Common myeloid progenitor, CD34-positive (primary cell): ENCODE measurements at places on chromosomes 4 and X.

GRCh38 chr4:8704632-8705031 is 112.1 kb downstream of the CPZ start:
- no peak for DNase-seq

GRCh38 chr4:186820391-186820891 is 96.8 kb upstream of the FAT1 start:
- DNase-seq, result no peak

- no peak for DNase-seq
These were observed 501.2 kb upstream of the INTU start for GRCh38 chr4:127131527-127131926.

- no peak for DNase-seq
These were observed 273.9 kb downstream of the TLL1 start for GRCh38 chr4:166146806-166147540.

DNA sequence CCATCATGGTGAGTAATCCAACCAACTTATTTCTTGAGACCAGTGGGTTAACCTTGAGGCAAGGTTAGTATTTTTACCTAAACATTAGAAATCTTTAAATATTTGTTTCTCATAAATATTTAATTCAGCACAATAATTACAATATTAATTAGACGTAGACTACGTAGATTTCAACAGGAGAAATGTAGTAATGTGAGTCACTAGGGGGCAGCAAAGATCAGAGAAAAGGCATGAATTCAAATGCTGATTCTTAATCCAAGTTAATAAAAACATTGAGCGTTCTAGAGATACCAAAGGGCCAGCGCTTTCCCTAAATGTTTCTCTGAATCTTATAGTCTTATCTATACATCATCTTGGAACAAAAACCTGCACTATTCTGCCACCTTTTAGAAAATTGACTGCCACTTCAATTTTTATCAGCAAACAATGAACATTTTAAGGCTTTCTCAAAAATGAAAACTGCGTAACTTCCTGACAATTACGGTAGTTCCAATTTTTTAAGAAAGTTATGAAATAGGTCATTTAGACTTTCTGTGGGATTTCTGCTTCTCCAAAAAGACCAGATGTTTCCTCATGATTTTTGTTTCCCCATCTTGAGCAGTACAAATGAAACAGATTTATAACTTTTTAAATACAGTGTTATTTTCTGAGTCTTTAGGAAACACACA is 180.7 kb downstream of the GASK1B start:
- DNase-seq, result peak; percentile 92

- DNase-seq, result no peak
These were observed 599.1 kb upstream of the GRIA3 start for GRCh38 chrX:122584981-122585380.

DNA sequence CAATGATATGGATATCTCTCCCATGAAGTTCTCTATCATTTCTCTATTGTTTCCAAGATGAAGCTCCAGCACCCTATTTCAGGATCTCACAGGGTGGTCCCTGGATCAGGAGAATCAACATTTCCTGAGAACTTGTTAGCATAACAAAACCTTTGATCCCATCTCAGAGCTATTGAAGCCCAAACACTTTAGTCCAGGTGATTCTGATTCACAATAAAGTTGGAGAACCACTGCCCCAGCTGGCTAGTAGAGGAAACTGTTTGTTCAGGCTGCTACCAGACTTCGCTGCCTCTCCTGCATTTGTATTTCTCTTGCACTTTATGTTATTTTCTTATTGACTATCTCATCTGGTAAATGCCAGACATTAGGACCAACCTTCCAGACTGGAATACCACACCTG is 65.4 kb downstream of the CEP44 start:
- DNase-seq, result no peak

DNA sequence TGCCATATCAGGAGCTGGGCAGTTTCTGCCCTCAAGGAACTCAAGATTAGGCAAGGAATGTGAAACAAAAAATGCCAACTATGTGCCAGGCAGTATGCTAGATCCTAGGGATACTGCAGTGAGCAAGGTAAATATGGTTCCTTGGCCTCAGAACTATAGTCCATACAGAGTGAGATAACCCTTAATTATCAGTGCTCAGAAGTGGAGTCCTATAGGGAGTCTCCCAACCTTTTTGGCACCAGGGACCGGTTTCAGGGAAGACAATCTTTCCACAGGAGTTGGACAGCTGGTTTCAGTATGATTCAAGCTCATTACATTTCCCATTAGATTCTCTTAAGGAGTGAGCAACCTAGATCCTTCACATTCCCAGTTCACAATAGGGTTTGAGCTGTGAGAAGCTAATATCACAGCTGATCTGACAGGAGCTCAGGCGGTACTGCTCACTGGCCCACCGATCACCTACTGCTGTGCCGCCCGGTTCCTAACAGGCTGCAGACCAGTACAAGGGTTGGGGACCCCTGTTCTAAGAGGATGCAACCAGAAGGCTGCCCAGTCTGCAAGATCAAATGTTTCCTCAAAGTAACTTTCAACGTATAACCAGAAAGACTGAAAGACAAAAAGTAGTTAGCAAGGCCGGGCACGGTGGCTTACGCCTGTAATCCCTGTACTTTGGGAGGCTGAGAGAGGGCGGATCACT is 1.7 kb upstream of the SRP72 start:
- no peak for DNase-seq

GRCh38 chrX:74272230-74272629 is 31.8 kb upstream of the ZCCHC13 start:
- DNase-seq, result no peak

- DNase-seq, result no peak
These were observed 167.5 kb upstream of the FRMPD4 start for GRCh38 chrX:11970578-11971359.
